ENCODE measurements at places on chromosomes 5 and 9.

- DNase-seq = no peak
These were observed 5.1 kb downstream of the PPP1R26 start for GRCh38 chr9:135484460-135485277.

- DNase-seq = no peak
These were observed 37.3 kb downstream of the FSD1L start for GRCh38 chr9:105485131-105485530.

DNA sequence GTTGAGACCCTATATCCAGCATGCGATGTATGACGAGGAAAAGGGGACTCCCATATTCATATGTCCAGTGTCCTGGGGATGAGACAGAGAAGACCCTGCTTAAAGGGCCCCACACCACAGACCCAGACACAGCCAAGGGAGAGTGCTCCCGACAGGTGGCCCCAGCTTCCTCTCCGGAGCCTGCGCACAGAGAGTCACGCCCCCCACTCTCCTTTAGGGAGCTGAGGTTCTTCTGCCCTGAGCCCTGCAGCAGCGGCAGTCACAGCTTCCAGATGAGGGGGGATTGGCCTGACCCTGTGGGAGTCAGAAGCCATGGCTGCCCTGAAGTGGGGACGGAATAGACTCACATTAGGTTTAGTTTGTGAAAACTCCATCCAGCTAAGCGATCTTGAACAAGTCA, 17.1 kb downstream of the BTNL3 start:
- no peak for DNase-seq

GRCh38 chr5:40479939-40480338, 199.8 kb upstream of the PTGER4 start:
- no peak for DNase-seq

GRCh38 chr9:105007143-105007542, 79.2 kb upstream of the ABCA1 start:
- no peak for DNase-seq

DNA sequence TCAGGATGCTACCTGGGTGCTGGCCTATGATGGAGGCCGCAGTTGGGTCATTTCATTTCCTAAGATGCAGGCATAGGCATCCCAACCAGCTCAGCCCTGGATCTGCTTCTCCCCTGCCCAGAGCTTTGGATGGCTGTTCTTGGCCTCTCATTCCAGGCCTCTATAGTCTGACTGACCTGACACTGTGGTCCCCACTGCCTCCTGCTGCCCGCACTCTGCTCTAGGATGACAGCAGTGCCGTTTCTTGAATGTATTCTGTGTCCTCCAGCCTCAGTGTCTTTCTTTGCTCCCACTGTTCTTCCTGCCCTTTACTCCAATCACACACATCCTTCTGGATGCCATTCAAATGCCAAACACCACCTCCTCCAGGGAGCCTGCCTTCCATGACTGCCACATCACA, 235.7 kb downstream of the HSPA4 start:
- DNase-seq = peak; percentile 13

GRCh38 chr5:57900381-57900944, 417.9 kb upstream of the ACTBL2 start:
- DNase-seq = no peak

DNA sequence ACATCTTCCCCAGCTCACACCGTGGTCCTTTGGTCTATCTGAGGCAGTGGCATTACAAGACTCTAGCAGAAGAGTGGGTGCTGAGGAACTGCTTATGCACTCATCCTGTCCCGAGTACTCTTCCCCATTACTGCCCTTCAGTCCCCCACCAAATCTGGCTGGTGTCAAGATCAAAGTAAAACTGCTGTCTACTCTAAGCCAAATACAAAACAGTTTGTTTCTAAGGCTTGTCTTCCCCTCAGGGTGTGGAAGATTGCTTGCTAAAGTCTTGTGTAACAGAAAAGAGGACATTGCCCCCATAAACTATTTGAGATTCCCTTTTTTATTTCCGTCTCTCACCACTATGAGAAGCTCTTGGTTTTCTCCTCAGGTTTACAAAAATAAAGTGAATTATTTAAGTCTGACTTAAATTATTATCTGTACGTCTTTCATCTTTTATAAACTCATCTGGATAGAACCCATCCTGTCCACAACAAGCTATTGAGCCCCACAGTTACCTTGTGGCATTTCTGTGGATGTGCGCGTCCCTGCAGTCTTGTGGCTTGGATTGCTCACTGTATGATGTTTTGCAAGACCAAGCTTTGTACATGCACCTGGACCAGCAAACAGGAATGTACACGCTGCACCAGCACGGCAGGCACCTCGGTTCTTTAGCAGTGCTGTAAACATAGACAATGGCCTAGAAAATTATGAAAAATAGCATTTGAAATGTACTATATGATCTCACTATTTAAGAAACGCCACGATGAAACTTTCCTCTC, 61.0 kb downstream of the CYSTM1 start:
- no peak for DNase-seq

DNA sequence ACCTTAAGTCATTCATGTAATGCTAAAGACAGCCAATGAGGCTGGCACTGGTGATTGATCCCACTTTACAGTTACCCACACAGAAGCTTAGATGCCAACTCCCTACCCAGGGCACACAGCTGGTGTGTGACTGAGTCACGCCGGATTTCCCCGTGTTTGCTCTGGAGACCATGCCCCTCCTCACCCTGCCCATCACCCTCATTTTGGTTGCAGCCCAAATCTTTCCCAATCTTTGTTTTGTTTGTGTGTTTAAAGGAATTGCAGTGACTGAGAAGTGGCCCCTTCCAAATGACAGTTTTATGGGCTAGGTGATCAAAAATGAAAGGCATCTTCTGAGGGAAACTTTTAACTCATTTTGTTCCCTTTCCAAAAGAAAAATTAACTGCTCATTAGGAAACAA, 10.9 kb downstream of the FBXL7 start:
- DNase-seq = no peak

GRCh38 chr5:53874409-53874808, 314.0 kb downstream of the NDUFS4 start:
- no peak for DNase-seq

DNA sequence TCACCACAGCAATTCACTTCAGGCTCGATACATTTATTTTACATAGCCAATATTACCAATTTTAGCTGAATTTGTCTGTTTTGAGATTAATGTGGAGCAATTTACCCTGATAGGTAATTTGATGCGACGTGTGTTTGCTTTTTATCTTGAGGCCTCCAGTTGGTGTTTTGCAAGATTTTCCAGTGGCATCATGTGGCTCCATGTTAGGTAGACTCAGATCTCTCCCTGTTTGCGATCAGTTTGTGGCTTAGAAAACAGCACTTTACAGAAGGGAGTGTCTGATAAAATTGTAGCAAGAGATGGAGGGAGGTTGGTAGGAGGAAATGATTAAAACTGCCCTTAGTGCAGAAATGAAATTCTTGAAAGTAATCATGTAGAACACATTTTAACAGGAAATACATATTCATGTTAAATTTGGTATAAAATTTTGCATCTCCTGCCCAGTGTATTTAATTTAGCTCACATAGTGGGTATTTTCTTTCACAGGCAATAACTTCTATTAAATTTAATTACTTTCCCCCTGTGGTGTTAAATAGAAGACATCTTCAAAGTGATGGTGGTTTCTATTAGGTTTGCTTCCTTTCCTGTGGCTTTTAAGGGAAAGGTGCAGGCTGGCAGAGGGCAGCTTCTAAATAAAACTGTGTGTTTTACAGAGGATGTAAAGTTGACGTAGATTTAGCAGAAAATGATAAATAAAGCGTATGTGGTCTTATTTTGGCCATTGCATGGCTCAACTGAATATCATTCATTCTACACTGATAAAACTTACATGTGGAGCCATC, 135.8 kb downstream of the KDM4C start:
- no peak for DNase-seq
